ENCODE measurements at places on chromosomes 6 and 20.

GRCh38 chr20:41078329-41078728, 49.7 kb downstream of the TOP1 start:
- DNase-seq, result no peak

DNA sequence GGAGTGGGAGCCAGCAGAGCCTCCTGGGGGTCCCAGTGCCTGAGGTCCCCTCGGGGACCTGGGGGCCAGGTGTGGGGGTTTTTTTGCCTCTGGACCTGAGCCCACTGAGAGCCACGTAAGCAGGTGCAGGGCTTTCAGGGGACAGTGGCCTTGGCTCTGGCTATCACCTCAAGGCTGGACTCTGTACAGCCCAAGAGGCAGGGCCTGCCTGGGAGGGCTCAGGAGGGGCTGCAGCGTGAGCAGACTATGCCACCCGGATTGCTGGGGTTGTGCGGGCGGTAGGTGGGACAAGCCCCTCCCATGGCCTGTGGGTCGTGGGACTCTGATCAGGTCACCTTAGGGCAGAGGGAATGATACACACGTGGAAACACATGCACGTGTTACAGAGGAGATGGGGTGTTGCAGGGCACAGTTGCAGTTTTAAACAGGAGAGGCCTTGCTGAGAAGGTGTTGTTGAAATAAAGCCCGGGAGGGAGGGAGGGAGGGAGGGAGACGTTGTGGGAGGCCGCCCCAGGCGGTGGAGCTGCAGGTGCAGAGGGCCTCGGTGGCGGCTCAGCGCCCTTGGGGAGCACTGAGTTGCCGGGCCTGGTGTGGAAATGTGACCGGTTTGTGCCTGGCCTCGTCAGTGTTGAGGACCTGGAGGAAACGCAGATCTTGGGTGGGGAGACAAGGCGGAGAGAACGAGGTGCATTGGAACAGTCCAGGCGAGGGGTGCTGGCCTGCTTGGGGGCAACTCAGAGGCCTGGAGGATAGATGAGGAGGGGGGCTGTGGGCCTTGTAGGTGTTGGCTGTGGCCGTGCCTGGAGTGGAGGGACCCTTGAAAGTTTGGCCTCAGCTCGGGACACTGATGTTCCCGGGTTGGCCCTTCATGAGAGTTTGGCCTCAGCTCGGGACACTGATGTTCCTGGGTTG, 2.3 kb downstream of the TCEA2 start:
- no peak for DNase-seq

DNA sequence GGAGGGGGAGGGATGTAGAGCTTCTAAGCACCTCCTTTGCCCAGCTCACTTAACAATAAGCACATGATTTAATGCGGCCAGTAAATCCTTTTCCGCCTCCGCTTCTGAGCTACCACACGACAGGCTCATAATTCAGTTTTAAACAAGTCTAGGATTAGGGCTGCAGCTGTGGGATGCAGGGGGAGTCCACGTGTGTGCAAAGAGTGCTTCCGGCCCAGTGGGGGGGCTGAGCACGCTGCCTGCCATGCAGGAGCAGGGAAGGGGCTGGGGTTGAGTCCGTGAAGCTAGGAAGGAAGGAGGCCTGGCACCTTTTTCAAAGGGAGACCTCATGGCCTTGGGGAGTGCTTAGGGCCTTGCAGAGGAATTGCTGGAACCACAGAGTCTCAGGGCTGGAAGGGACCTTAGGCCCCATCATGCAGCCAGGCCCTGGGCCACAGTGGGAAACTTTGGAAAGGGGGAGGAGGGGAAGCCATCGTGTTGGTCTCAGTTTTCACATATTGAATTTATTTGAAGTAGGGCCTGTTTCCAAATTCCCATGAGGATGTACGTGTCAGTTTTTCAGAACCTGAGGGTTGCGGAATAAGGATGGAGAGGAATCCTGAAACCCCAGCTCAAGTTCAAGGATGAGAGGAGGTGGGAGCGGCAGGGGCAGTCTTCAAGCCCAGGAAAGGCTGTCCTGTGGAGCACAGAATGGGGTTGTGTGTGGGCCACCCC, 96.1 kb downstream of the VEGFA start:
- DNase-seq, result peak; percentile 38

GRCh38 chr6:165515963-165516624, 146.9 kb downstream of the PDE10A start:
- no peak for DNase-seq

- no peak for DNase-seq
Observed at GRCh38 chr20:12435268-12435667, 517.6 kb downstream of the BTBD3 start.

GRCh38 chr6:33952016-33952415, 148.2 kb upstream of the MLN start:
- DNase-seq, result no peak

DNA sequence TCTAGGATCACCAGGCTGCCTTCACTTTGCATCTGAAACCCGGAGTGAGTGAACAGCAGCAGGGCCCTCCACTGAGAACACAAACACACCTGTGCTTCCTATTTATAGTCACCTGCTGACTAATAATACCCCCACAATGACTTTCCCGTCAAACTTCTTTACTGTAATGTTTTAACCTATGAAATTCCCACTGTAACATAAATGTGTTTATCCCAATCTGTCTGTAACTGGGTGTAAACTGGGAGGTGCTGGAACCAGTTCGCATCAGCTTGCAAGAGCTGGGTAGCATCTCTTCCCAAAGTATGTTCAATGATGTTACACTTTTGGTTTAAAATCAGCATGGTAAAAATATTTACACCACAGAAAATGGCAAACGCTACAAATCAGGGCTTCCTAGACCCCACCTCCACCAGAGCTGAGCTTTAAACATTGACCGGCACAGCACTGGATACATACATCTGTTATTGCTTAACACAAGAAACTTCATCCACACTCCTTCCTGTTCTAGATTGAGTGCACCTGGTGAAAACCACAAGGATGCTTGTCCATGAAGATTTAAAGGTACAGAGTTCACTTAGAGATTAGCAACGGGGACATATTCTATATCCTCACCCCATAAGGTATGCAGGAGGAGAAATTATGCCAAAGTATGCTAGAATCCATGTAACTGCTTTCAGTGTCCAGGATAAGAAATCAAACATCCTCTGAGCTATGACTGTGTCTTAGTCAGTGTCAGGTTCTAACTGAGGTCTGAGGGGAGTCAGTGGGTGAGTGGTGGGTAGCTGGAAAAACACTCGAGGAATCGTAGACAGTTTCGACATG, 79.0 kb downstream of the ALDH8A1 start:
- no peak for DNase-seq

DNA sequence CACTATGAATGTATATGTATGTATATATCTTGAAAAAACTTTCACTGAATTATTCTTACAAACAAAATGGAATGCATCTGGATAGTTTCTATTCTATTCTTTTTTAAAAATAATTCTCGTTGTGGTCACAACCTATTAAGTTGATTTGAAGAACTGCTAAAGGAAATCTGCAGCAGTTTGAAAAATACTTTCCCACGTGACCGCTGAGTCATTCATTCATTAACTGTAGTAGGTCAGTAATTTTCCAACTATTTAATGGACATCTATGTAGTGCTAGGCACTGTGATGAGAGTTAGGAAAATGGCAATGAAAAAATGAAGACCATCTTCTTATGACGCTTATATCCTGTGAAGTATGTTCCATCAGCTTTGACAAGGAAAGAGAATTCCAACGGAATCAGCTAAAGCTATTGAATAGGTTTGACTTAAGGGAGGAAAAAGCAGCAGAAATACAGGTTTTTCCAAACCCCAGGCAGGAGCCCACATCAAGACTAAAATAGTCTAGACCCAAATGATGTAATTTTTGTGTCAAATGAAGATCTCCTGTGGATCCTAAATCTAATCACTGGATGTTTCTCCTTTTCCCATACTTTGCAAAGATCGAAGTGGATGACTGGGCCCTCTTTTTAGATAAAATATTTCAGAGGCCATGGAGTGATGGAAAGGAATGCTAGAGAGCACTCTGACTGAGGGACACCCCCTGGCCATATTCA, 4.1 kb upstream of the EFHC1 start:
- DNase-seq, result no peak

GRCh38 chr6:55839080-55839479, 36.3 kb downstream of the BMP5 start:
- DNase-seq, result no peak

DNA sequence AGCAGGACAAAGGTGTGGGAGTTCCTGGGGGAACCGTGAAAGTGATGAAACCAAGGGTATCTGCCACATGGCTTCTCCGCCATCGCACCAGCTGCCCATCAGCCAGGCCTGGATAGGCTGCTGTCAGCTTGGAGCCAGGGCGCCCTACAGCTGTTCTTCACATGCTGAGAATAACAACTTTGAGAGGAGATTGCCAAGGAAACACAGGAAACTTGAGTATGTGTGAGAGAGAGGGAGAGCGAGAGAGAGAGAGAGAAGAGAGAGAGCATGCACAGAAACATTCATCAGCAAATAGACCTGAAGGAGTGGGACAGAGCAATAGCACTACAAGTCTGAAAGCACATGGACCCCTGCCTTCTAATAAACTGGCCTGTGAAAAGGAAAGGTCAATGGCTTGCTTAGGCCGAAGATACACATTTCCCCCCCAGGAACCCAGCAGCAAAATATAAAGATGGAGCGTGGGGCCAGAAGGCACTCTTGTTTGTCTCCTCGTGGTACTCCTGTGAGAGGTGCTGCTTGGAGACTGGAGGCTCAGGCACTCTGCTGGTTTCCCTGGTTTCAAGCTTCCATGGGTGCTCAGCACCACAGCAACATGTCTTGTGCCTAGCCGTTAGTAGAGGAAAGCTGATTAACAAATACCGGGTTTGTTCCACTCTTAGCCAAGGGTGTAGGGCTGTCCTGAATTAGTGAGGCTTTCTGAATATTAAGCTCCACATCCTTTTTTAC, 53.0 kb downstream of the SNAP25 start:
- DNase-seq, result no peak

GRCh38 chr6:45718131-45718530, 297.5 kb downstream of the CLIC5 start:
- DNase-seq, result no peak

GRCh38 chr6:139473231-139473701, 98.8 kb upstream of the CITED2 start:
- DNase-seq, result no peak

DNA sequence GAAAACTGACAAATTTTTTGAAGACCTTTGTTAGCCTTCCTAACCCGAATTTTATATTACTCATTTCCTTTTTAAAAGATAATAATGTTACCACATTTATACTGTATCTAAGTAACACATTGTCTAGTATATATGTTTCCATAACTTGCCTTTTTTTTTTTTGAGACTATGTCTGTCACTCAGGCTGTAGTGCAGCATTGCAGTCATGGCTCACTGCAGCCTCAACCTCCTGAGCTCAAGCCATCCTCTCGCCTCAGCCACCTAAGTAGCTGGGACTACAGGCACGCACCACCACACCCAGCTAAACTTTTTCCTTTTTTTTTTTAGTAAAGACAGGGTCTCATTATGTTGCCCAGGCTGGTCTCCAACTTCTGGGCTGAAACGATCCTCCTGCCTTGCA, 18.6 kb downstream of the ZNFX1 start:
- DNase-seq, result no peak

- no peak for DNase-seq
Observed at GRCh38 chr20:40805592-40805991, 116.6 kb upstream of the MAFB start.

- DNase-seq, result no peak
Observed at GRCh38 chr6:162226803-162227202, 500.8 kb downstream of the PRKN start.

- no peak for DNase-seq
Observed at GRCh38 chr20:47336129-47336754, 20.3 kb downstream of the ZMYND8 start.

GRCh38 chr6:16184129-16184528, 54.3 kb upstream of the GMPR start:
- DNase-seq, result no peak

- DNase-seq, result peak; percentile 66
Observed at GRCh38 chr20:43744966-43745730, 18.3 kb upstream of the GTSF1L start.

DNA sequence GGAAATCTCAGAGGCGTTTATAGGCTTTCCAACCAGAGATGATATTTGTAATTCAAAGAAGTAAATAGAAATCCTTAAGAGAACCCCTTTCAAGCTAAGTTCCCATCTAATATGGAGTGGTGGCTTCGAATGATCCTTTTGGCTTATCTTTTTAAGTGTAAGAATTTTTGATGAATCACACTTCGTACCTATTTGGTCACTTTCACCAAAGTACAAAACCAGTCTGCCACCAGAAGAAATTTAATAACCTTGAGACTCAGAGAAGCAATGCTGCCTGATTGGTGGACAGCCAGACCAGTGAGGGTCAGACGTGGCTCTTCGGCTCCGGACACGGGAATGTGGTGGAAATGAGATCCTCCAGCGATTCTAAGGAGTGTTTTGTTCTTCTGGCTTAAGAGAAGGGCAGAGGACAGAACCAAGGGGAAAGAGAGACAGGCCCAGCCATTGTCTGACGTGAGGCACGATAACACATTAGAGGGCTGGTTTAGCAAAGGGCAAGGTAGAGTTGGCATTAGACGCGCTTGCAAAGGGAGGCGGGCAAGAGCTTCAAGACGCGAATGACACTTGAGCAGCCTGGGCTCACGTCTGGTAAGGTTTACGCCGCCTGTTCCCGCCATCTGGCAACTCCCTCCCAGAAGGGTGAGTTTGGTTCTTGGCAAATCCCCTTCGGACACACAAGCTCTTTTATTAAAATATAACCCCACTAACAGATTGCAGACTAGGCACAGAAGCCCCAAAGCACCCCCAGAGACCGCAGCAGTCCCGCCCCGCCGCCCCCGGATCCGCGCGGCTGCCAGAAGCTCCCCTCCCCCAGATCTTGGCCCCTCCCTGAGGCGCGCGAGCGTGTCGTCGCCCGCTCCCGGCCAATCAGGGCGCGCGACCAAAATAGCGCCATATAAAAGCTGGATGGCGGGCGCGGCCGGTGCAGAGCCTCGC, 50.0 kb upstream of the EZR start:
- DNase-seq, result peak; percentile 97

DNA sequence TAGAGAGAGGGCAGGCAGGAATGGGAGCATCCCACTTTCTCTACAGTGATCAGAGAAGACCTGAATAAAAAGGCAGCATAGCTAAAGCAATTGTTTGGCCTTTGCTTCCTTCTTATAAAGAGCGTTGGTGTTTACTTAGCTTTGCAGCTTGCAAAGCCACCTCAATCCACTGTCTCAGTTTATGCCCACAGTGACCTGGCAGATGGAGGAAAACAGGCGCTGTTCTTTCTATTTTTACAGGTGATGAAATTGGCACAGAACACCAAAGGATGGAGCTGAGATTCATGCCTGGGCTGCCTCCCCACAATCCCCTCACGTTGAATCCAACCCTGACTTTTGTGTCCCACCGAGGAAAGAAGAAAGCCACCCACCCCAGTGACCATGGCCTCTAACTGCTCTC, 130.5 kb downstream of the TTLL2 start:
- no peak for DNase-seq

- DNase-seq, result no peak
Observed at GRCh38 chr6:79605061-79605460, 26.1 kb upstream of the SH3BGRL2 start.

GRCh38 chr20:46316984-46317684, 8.8 kb upstream of the CDH22 start:
- no peak for DNase-seq

All from NCI-H524 treated with DMSO at 0.1 percent for 48 hours (cell line).